NCI-H524 treated with DMSO at 0.1 percent for 48 hours (cell line): ENCODE measurements at places on chromosomes 4 and X.

- no peak for DNase-seq
These were observed 258.2 kb downstream of the PPP3CA start for GRCh38 chr4:101089168-101089567.

DNA sequence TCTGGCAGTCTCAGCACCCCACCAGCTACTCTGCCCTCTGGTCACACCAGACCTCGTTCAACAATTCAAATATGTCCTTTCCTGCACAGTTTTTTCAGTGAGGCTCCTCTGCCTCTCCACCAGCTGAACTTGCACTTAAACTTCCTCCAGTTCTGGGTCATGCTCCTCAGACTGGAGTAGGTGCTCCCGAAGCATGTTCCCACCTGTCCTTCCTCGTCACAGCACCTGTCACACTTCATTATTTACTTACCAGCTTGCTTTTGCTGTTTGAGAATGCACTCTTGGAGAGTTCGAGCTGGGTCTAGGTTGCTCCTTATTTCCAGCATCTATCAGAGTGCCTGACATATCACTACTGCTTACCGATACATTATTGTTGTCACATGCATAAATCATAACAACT is 144.8 kb upstream of the TTC29 start:
- DNase-seq: no peak

DNA sequence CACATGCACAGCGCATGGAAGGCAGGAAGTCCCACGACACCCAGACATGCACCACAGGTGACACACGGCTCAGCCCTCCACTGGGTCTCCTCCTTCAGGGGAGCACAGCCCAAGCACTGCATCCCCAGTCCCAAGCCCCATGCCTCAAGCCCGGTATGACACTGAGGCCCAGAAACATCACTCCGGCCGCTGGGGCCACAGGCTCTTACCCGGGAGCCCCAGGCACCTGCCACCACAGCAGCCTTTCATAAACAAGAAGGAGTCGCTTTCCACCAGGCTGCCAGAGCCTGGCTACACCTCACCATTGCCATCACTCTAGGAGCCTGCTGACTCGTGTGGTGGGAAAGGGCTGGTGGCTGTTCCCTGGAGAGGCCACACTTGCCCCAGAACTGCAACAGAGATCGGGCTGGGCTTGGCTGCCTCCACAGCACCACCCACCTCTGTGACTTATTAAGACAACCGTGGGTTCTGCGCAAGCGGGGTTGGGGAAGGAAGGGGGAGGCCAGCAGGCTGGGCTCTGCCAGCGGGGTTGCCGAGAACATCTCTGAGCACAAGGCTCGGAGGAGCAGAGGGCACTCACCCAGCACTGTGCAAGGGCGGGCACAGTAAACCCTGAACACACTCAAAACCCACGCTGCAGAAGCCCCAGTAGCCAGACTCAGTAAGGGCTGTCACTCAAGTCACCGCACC is 4.5 kb downstream of the HAUS7 start:
- no peak for DNase-seq

DNA sequence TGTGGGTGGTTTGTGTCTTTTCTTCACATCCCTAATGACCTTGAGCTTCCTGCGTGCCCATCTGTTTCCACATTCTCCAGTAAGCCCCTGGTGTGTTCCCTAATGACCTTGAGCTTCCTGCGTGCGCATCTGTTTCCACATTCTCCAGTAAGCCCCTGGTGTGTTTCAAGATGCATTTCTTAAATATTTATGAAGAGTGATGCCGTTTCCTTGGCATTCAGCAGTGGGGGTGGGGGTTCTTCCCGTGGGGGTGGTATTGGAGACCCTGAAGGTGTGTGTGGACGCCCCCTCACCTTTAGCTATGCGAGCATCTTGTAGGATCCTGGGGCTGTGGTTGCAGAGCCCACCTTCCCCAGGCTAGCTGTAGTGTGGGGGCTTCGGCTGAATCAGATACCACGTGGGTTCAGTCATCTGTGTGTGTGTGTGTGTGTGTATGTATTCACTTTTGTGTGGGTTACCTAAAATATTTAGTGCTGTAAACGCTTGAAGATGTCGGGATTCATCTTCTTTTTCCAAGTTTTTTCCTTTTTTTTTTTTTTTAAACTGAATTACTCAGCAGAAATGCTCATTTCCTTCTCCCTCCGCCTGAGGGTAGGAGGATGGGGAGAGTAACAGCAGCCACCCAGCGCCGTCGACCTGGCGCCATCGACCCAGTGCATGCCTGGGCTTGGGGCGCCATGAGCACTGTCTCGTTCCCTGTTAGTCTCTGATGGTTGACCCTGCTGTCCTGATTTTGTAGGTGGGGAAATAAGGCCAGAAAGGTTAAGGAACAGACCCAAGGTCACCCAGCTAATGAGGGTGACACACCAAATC is 9.9 kb downstream of the NSG1 start:
- peak; percentile 54 for DNase-seq

DNA sequence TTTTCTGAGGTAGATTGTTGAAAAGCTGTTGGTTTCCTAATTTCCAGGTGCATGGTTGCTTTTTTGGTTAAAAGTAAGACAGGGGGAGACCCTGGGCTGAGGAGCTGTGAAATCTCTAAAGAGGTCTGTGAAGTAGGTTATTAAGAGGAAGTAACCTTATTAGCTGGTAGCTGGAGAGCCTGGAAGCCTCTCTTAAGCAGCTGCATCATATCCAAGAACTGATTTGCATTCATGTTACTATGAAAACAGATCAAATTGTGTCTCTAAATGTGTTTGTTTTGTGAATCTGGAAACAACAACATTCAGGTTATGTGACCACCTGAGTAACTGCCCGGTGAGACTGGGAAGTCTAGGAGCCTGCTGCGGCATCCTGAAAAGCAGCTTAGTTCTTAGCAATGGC is 54.1 kb downstream of the ARHGAP10 start:
- peak; percentile 25 for DNase-seq

- DNase-seq: no peak
These were observed 184.4 kb downstream of the DKK2 start for GRCh38 chr4:106851726-106852125.

GRCh38 chr4:186722796-186723291 is 812 bp downstream of the FAT1 start:
- no peak for DNase-seq

DNA sequence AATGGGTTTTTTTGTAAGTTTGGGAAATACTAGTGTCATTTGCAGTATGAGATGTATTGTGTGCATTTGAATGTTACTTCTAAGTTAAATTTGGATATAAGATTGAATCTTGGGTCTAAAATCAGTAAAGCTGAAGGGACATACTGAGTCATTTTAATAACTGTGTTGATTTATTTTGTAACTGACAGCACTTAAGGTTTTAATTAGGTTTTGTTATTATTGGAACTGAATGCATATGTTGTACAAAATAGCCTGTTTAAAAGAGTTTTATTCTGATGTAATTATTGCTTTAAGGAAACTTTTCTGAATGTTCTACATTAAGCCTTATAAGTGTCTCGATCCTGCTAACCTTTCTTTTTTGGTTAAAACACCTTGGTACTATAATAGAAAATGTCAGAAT is 396.6 kb downstream of the MAPK10 start:
- no peak for DNase-seq

DNA sequence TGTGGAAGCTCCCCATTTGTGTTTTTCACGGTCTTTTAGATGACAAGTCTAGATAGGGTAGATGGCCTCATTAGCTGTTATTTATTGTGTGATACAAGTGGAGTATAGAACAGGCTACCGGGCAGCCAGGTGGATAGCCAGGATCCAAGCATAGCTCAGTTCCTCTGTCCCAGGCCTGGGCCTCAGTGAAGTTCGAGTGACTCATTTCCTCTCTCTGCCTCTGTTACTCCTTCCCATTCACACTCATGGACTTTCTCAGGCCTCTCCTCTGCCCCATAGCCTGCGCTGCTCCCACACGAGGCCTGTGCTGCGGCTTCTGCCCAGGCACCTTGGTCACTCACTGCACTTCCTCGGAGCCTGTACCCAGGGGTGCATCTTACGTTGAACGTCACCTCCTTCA is 54.5 kb downstream of the TENM3 start:
- no peak for DNase-seq

- no peak for DNase-seq
These were observed 1521.3 kb upstream of the AGA start for GRCh38 chr4:178963446-178964045.

DNA sequence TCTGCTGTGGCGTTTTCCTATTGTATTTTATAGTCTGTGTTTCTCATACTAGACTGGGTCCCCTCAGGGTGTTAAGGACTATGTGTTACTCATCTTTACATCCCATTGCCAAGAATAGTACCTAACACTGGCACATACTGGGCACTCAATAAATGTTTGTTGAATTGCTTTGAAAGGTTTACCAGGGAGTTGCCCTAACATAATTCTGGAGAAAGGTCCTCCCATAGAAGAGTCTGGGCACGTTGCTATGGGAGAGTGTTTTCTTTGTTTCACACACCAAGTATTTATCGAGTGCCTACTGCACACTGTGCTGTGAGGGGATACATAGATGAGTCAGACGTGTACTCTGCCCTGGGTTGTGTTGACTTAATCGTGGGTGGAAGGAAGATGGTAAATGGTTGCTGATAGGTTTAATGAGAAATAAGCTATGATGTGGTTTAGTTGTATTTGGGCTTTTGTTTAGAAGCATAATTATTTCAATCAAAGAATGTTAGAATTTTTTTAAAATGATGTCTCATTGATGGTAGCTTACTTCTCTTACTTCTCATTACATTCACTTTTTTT is 42.9 kb downstream of the AFF1 start:
- no peak for DNase-seq

- no peak for DNase-seq
These were observed 319.2 kb upstream of the SLC7A11 start for GRCh38 chr4:138561276-138561880.

DNA sequence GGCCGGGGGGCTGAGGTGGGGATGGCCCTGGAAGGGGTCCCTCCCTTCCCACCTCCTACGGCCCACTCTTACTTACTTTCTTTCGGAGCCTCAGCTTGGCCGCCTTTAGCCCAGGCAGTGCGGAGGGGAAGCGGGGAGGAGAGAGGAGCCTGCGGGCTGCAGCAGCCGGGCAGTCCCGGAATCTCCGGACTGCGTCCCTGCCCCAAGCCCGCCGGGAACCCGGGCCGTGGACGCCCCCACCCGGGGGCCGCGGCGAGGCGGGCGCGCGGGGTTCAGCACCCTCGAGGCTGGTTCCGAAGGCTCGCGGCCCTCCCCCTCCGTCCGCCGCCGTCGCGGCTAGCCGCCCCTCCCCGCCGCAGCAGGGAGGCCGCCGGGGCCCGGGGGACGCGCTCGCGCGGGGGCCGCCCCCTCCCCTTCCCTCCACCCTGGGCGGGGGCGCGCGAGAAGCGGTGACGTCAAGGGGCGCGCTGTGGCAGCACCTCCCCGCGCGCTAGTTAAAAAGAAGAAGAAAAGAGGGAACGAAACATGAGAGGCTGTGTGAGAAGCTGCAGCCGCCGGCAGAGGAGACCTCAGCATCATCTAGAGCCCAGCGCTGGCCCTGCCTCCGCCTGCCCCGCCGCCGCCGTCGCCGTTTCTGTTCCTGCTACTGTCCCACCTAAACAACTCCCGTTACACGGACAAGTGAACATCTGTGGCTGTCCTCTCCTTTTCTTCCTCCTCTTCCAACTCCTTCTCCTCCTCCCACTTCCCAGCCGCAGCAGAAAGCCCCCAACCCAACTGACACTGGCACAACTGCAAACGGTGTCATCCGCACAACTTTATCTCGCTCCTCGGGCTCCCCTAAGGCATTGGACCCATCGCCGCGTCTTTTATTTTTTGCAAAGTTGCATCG is at the start of gene HHIP:
Gene HHIP, plus strand, starts transcription at position 526 of the 892 bp plus-strand sequence. CDS start 520 bp downstream, outside the sequence.
- no peak for DNase-seq

DNA sequence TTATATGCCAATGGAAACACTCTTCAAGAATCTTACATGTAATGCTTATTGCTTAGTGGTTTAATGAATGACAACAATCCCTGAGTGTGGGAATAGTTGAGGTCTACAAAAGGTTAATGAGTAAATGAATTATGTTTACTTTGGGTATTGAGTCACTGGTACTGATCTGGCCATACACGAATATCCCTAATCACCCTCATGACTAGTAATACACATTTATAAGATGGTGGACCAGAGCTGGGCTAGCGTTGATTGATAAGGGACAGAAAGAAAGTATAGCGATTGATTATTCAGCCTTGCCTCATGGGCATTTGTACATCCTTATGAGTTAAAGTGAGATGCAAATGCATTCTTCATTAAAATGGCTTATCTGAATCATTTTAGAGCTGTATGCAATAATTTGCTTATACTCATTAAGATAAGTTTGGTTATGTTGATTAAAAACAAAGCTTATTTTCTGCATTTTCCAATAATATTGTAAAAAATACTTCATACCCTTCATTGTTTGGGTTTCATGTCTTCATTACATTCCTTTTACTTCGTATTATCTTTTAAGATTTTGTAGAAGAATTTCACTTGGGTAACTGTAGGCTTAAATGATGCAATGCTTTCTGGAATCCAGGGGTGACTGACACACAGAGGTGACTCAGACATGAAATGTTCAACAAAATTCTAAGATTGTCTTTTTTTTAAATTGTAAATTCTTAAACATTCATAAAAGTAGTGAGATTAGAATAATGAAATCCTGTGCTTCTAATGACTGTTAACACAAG is 47.4 kb downstream of the FGF2 start:
- DNase-seq: no peak

DNA sequence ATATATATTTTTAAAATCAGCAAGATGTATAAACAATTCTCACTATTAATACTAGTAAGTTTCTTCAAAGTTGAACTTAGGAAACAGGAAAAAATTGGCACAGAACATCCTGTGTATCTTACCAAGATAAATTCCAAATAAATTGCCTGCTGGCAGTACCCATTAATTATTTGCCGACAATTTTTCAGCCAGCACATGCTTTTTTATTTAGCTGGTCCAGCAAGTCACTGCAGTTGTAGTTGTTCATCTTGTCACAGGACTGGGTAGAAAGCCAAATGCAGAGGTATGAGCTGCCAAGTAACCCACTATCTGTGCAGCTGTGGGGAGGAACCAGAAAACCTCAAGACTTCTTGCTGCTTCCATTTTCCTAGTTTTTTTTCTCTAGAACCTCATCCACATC is 113.4 kb downstream of the PACRGL start:
- no peak for DNase-seq

DNA sequence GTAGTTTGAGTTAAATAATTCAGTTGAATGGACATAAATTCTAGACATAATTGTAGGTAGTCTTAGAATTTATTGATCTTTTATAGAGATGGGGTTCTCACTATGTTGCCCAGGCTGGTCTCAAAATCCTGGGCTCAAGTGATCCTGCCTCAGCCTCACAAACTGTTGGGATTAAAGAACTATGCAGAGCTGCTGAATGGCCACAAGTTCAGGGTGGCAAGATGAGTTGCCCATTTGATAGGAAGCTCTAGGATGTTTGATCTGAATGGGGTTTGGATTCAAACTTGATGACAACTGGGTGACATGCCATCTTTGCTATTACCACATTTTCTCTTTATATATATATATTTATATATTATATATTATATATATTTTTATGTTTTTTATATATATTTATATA is 3.6 kb downstream of the RPL36A start:
- DNase-seq: no peak

- no peak for DNase-seq
These were observed 11.2 kb upstream of the RNF4 start for GRCh38 chr4:2457481-2458295.
